Natural killer cell treated with Interleukin-12 subunit alpha and Interleukin-12 subunit beta and Interleukin-15 and Interleukin-18, amount 100 ng/mL, for 72 hours (primary cell): ENCODE measurements at places on chromosomes 7 and 10. TPM values are rescaled to one million over a fixed set of nuclear protein-coding genes. Genes with fewer than 3 reads are reported as not detected.

DNA sequence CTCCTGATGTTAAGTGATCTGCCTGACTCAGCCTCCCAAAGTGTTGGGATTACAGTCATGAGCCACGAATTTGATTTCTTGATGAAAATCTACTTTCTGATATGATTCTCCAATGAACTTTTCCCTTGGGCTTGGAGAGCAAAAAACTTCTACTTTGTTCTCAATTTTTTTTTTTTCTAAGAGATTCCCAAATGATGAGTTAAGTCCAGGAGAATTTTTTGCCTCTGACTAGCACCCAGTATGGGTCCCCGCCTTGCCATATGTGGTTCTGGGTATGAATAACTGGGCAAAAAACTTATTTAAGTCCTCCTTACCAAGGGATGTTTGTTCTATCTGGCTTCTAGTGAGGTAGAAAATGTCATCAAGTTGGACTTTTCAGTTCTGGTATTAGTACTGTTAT lies 147.9 kb upstream of the LYZL1 start:
- no peak for DNase-seq

- DNase-seq, result no peak
Measured at GRCh38 chr10:22278441-22278782, 37.8 kb upstream of the COMMD3 start.

DNA sequence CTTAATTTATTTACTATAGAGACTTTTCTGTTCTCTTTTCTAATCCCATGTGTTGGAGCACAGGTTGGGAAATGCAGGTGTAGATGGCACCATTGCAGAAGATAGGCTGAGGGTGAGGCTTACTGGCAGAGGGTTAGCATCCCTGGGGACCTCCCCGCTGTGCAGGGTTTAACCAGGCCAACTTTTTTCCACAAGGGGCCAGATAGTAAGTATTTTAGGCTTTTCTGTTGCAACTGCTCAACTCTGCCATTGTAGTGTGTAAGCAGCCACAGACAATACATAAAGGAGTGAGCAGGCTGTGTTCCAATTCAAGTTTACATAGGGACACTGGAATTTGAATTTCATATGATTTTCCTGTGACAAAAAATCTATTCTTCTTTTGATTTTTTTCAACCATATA lies 34.6 kb upstream of the AOAH start:
- no peak for DNase-seq

DNA sequence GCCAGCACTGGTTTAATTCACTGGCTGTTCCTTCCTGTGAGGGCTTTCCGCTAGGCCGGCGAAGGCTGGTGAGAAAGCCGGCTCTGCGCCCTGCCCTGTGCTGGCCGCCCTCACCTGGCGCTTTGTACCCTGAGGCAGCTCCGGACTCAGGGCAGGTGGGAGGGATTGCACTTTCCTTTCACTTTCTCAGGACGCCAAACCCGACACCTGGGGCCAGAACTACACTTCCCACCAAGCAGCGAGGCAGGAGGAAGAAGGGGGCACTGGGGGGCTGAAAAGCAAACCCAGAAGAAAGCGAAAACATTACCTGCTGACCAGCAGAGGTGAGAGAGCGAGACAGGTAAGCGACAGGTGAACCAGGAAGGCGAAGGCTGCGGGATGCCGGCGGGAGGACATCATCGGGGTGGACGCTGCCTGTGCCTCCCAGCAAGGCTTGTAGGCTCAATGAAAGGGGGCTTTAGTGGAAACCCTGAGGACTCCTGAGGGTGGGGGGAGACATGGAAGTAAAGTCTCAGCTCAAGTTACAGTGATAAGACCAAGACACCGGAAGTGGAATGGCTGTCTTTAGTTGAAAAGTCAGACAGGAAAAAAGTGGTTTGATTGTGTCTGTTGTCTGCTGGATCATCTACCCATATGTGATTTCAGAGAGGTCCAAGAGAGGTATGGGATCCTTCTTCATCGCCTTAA lies at the start of gene RAB19:
Gene RAB19, plus strand, starts transcription at position 181 of the 687 bp plus-strand sequence. CDS start 3,589 bp downstream, outside the sequence.
- DNase-seq, result no peak

DNA sequence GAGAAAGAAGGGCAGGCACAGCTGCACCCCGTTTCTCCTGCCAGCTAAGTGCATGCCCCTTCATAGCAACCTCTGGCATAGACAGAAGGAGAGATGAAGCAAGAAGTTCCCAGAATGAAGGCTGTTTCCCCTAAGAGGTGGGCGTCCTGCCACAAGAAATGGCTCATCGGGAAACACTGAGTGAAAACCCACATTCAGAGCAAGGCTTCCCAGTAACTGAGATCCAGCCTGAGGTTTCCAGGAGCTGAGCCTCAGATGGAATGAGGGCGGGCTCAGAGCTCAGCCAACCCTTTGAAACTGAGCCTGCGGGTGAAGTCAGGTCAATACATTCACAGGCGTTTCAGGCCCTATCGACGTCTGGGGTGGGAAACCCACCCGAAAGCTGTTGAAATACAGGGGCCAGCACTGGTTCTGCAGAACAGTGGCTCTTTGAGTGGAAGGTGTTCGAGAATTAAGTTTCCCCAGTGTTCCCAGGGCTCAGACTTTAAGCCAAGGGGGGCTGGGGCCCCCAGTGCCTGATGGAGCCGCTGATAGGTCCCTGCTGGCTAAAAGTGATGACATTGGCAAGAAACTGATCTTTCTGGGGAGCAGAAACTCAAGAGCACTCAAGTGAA lies 510.2 kb downstream of the RPS24 start:
- DNase-seq, result no peak

- no peak for DNase-seq
Measured at GRCh38 chr7:23598296-23598695, 1.1 kb downstream of the CCDC126 start.

DNA sequence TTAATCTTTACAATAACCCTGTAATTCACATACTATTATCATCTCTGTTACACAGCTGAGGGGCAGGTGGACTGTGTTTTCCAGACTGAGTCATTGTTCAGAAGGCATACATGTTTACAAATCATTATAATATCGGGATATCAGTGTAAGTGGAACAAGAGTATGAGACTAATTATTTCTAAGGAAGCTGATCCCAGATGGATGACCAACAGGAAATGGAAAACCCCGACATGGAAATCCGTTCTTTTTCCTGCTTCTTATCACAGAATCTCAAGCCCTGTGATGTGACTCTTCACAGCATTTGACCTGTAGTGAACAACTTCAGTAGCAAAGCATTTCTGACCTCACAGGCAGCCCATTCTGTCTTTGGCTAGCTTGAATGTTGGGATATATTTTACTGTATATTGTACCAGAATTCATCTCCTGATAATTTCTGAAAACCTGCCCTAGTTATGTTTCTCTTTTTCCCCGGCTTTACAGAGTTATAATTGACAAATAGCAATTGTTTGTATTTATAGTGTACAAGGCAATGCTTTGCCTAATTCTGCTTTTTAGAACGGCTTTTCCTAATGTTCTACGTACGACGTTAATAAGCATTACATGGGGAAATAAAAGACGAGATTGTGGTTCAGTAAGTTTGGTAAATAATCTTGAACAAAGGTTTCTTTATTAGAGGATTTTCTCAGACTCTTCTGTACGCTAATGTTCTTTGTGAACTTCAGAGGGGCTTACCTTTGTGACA lies 78.6 kb upstream of the SYPL1 start:
- no peak for DNase-seq

GRCh38 chr10:7484456-7485243 lies 73.8 kb upstream of the SFMBT2 start:
- peak; percentile 80 for DNase-seq

GRCh38 chr7:76349313-76349885 lies 9.4 kb downstream of the YWHAG start:
- no peak for DNase-seq

GRCh38 chr10:73576178-73576889 lies 14.8 kb downstream of the USP54 start:
- DNase-seq, result no peak

- no peak for DNase-seq
Measured at GRCh38 chr10:81479316-81479715, 395.7 kb upstream of the NRG3 start.

GRCh38 chr10:102835007-102835482 lies 2.2 kb downstream of the CYP17A1 start:
- DNase-seq, result peak; percentile 73

The CFAP69 gene
- total RNA-seq, result 0.21 TPM

- no peak for DNase-seq
Measured at GRCh38 chr7:27921081-27921836, 181.3 kb downstream of the TAX1BP1 start.

The HOXA9 gene
- not detected for total RNA-seq

The CTAGE4 gene
- 1.7 TPM for total RNA-seq

DNA sequence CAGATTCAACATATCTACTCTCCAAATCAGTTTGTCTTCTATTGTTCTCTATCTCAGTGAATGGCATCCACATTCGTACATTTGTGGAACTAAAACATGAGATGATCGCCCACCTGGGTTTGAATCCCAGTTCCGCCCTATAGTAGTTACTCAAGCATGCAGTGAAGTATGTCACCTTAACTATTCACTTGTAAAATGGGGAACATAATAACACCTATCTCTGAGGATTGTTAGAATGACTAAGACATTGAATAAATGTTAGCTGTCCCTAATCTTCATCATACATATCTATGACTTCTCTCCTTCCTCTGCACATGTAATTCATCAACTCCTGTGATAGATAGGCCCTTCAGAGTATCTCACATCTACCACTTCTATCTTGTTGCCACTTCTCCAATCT lies 24.7 kb downstream of the UBE2D1 start:
- no peak for DNase-seq

DNA sequence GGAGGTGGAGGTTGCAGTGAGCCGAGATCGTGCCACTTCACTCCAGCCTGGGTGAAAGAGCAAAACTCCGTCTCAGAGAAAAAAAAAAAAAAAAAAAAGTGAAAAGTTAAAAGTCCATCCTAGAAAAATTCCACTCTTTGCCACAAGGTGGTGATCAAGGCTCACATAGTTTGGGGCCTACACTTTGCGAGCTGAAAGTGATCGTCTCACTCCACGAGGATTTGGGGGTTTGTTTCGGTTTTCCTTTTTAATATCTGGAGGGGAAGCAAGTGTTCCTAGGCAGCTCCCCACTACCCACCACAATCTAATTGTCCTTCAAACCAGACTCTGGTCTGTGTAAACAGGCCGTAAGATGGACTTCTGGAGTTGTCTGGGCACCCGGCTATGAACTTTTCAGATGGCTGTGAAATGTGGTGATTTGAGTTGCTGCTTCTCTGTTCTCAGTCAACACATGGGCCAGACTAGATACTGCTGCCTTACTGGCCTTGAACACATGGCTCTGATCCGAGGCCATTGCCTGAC lies 27.1 kb downstream of the PRLHR start:
- no peak for DNase-seq

DNA sequence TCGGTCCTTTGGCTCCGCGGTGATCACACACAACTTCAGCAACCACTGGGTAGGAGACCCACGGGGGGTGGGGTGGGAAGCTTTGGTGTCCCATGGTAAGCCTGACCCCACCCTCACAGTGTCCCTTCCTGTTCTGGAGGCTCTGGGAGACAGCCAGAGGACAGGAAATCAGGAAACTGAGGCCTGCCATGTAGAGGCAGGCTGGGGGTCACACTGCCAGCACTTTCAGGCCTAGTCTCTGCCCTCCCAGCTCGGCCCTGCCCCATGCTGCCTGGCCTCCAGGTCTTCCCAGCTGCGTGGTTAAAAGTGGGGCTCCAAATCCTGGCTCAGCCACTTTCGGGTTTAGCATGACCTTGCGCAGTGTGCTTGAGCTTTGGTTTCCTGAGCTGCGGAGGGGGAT lies 10.9 kb downstream of the AQP1 start:
- peak; percentile 40 for DNase-seq

- no peak for DNase-seq
Measured at GRCh38 chr7:151115121-151115835, 29.0 kb downstream of the AGAP3 start.

DNA sequence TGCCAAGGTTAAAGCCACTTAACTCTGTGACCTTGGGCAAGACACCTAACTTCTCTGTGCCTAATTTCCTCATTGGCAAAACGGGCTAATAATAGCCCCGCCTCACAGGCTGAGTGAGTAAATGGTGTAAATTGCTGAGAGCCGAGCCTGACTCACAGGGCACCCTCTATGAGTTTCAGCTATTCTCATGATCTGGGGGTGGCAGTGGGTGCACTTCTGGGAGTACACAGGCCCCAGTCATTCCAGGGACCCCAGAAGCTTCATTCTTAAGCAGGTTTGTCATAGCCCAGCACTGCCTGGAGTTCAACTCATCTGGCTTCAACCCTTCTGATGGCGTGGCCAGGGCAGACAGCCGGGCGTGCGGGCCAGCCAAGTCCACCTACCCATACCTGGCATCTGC lies 137.2 kb downstream of the GRID1 start:
- DNase-seq, result no peak

- no peak for DNase-seq
Measured at GRCh38 chr7:156487811-156488533, 152.6 kb upstream of the RNF32 start.

The TACC2 gene
- total RNA-seq, result not detected

GRCh38 chr10:110708776-110709443 lies 64.8 kb downstream of the RBM20 start:
- no peak for DNase-seq
